ENCODE measurements at places on chromosomes 2 and 18.

DNA sequence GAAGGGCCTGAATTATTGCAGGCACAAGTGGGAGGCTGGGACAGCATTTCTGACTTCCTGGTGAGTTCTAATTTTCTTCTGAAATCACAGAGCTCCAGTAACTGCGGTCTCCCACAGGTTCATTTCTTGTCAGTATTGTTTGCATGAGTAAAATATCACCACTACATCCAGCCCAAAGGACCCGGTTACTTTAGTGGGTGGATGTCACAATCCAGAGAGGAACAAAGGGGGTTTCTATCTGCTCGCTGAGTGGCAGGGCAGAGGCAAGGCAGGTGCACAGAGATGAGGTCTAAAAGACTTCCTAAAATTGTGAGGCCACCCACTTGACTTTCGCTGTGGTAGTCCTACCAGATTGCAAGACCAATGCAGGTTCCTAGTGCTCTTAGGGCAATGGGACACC, 800.4 kb upstream of the ID2 start:
- no peak for DNase-seq

DNA sequence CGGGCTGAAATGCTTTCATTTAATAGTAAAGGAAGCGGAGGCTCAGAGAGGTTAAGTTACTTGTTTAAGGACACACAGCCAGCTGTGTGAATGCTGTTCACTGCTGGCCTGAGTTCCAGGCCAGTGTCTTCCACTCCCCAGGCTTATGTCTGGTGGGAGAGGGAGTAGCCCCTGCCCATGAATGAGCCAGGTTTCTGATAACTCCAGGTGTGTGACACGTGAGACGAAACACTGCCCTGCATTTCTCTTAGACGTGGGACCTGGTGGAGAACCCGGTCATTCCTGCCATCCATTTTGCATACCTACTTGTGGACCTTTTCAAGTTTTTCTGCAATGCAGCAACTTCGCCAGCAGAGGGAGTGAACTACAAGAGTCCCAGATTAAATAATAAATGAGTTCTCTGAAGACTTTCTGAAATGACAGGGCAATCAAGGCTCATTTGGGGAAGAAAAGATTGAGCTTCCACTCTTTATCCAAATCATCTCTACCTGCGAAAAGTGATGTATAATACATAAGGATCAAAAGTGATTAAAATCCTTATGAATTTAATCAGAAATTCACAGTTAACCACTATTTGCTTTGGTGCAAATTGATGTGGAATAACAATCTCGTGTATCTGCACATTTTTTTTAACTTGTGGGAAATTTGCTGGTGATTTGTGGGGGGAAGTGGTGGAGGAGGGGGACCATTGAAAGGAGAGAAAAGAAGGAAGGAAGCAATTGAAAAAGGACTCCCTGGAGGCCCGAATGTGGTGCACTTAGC, 79.4 kb upstream of the ASB18 start:
- DNase-seq: peak; percentile 45

DNA sequence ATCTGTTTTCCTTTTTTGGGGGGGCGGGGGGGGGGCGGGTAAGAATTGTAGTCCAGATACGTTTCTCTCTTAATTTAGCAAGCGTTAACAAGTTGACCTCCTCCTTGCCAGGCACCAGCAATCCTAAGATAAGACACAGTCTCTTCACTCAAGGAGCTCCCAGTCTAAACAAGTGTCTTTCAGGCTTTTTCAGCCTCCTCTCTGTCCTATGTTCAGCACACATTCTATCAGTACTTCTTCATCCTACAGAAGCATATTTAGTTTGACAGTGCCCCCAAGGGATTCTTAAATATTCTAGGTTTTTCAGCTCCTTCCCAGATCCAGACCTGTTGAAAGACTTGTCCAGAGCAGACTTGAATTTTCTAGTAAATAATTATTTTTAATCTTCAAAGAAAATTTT, 2.7 kb downstream of the PPP1CB start:
- no peak for DNase-seq

DNA sequence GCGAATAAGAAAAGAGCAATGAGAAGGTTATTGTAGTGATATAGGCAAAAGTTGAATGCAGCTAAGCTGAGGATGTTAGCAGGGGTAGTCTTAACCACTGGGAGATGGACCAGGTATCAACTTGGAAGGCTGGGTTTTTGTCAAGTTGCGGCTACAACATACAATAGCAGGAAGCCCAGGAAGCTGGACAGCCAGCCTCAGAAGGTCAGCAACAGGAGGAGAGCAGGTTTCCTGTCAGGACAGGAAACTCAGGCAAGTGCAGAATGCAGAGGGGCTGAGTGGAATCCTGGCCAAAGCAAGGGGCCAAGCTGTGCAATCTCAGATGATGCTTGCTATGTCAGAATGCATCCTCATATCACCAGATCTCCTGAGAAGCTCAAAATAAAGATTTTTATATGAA, 530.0 kb upstream of the ID2 start:
- no peak for DNase-seq

- no peak for DNase-seq
Observed at GRCh38 chr2:25988134-25988533, 5.8 kb upstream of the KIF3C start.
